GM13976 (cell line): ENCODE measurements at places on chromosomes 12 and 14.

- no peak for DNase-seq
These were observed 50.9 kb downstream of the PTPN21 start for GRCh38 chr14:88503754-88504406.

- DNase-seq, result no peak
These were observed 342.6 kb upstream of the E2F7 start for GRCh38 chr12:77407931-77408330.

DNA sequence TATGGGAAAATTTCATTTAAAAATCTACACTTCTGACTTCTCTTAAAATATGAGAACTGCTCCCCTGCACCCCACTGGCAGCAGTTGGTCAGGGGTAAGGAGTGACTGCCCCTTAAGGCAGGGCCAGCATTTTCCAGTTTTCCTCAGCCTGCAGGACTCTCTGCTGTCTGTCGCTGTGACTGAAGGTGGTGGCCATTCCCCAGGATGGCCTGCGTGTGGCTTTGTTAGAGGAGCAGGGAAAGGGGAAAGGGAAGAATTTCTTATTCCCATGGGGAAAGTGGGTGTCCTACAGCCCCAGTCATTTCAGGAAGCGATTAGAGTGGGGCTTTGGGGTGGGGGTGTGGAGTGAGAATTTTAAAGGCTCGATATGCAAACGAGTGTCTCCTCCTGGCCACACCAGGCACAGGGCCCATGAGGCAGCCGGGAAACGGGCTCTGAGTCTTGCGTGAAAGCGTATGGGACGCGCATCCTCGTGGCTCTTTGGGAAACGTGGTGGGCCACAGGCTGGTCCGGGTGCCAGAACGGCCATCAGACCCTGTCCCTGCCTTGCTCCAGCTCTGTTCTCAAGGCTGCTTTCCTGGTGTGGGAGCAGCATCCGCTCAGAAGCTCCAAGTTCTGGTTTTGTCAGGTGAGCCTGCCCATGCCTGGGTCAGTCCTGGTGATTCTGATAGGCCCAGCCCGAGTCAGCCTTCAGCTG lies 23.5 kb downstream of the ADGRD1 start:
- no peak for DNase-seq

- DNase-seq, result peak; percentile 37
These were observed 5.9 kb downstream of the VTI1B start for GRCh38 chr14:67668559-67668958.

GRCh38 chr12:102234599-102234998 lies 37.0 kb upstream of the PMCH start:
- no peak for DNase-seq

GRCh38 chr14:103022002-103022684 lies 35.2 kb downstream of the CDC42BPB start:
- DNase-seq, result no peak

GRCh38 chr14:103973354-103973753 lies 31.0 kb upstream of the RD3L start:
- DNase-seq, result no peak

GRCh38 chr12:3523058-3523457 lies 32.1 kb downstream of the PRMT8 start:
- DNase-seq, result no peak

GRCh38 chr12:114662512-114663177 lies 21.3 kb downstream of the TBX3 start:
- DNase-seq, result peak; percentile 63

GRCh38 chr12:57142121-57142520 lies 5.3 kb downstream of the LRP1-AS start:
- DNase-seq, result no peak

- DNase-seq, result no peak
These were observed 409.1 kb downstream of the AEBP2 start for GRCh38 chr12:19848421-19848820.
